Chondrocyte (in vitro differentiated cells): ENCODE measurements at places on chromosomes 5 and 9. TPM values are rescaled to one million over a fixed set of nuclear protein-coding genes. Genes with fewer than 3 reads are reported as not detected.
A peak's percentile ranks its signal among the peaks of the same experiment; 100 is the strongest.

Gene NPR3
- total RNA-seq: 255 to 315 TPM (median 261 TPM) in 3 replicates

Gene HBEGF
- 2.8 to 8.0 TPM (median 7.2 TPM) in 3 replicates for total RNA-seq

Gene LCN1
- total RNA-seq: 0.60 TPM in 1 of 3 replicates, not detected in the others

GRCh38 chr5:117475919-117476318 lies 901.3 kb upstream of the SEMA6A start:
- H3K4me3 ChIP-seq: no peak overlapping the region
- no peaks in the 10 kb centered on the region for H3K27me3 ChIP-seq
- no peaks in the 10 kb centered on the region for H3K4me1 ChIP-seq
- no peaks in the 10 kb centered on the region for H3K36me3 ChIP-seq
- no peak overlapping the region for H3K27ac ChIP-seq

GRCh38 chr5:11897781-11898180 lies 6.5 kb downstream of the CTNND2 start:
- H3K4me3 ChIP-seq: no peak overlapping the region
- peaks cover 3% of the 10 kb centered on the region for H3K4me1 ChIP-seq
- peaks cover 29% of the 10 kb centered on the region for H3K27me3 ChIP-seq
- no peak for DNase-seq
- peaks cover 1% of the 10 kb centered on the region for H3K36me3 ChIP-seq

GRCh38 chr5:155001523-155001922 lies 12.0 kb upstream of the KIF4B start:
- DNase-seq: no peak
- H3K27me3 ChIP-seq: peaks cover 20% of the 10 kb centered on the region
- no peak overlapping the region for H3K27ac ChIP-seq
- H3K4me3 ChIP-seq: no peak overlapping the region

DNA sequence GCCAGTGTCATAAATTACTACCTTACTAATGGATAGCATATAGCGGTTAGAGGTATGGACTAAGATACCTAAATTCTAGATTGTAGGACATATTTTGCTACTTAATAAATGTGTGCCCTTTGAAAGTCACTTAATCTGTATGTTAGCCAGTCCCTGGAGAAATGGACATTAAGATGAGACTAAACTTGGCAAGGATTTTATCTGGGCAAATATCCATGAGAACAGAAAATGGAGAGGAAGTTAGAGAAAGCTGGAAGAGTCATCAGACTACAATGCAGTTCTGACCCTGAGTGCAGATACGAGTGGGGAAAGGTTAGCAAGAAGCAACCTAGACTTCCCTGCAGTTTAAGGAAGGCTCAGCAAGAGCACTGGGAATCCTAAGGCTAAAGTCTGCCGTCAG lies 33.0 kb downstream of the TBCA start:
- H3K27me3 ChIP-seq: no peaks in the 10 kb centered on the region
- peaks cover 16% of the 10 kb centered on the region for H3K4me1 ChIP-seq
- H3K27ac ChIP-seq: no peak overlapping the region

DNA sequence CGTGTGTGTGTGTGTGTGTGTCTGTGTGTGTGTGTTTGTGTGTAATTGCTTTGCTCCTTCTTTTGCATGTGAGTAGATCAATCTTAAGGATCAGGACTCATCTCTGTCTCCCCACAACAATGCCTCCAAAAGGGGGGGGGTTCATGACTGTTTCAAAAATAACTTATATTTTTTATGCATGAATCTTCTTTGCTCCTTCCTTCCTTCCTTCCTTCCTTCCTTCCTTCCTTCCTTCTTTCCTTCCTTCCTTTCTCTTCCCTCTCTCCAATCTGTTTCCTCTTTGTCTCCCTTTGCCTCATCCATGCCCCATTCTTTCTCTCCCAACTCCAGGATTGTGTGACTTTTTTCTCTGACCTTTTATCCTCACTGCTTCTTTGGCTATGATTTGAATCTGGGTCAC lies 126.4 kb upstream of the OSMR start:
- H3K4me3 ChIP-seq: no peak overlapping the region
- H3K36me3 ChIP-seq: no peaks in the 10 kb centered on the region
- no peaks in the 10 kb centered on the region for H3K27me3 ChIP-seq

DNA sequence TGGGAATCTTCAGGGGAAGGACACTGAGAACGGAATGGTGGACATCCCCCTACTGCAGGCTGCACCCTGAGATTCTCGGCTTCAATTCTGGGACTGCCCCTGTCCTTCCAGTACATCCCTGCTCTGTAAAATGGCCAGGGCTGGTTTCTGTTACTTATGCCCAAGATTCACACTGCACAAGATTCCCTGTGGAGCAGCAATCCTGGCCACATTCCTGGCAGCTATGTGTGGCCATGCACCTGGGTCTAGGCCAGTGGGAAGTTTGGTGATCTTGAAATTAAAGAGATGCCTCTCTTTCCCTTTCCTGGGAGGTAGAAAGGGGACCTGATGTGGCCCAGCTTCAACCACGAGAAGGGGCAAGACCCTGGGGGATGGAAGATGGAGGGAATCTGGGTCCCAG lies 27.6 kb downstream of the WHRN start:
- H3K4me1 ChIP-seq: no peaks in the 10 kb centered on the region
- H3K36me3 ChIP-seq: peaks cover 3% of the 10 kb centered on the region
- no peak overlapping the region for H3K27ac ChIP-seq

GRCh38 chr5:34655354-34655991 lies 655 bp upstream of the RAI14 start:
- no peak for DNase-seq
- H3K4me3 ChIP-seq: peak overlapping the region; percentile 74
- H3K27ac ChIP-seq: peak overlapping the region; percentile 93
- peaks cover 67% of the 10 kb centered on the region for H3K4me1 ChIP-seq
- H3K27me3 ChIP-seq: no peaks in the 10 kb centered on the region

GRCh38 chr5:2196416-2196815 lies 313.7 kb upstream of the IRX4 start:
- H3K27ac ChIP-seq: no peak overlapping the region
- no peak overlapping the region for H3K4me3 ChIP-seq
- H3K27me3 ChIP-seq: peaks cover 32% of the 10 kb centered on the region
- no peaks in the 10 kb centered on the region for H3K4me1 ChIP-seq
- no peak for DNase-seq
